Left kidney (tissue), 8 donors: ENCODE measurements at places on chromosomes 7 and 10. TPM values are rescaled to one million over a fixed set of nuclear protein-coding genes. Genes with fewer than 3 reads are reported as not detected.

Gene FBXO24
- 2.6 TPM for polyA plus RNA-seq

Gene CTTNBP2
- 39.3 TPM for polyA plus RNA-seq

Gene NUTM2E
- polyA plus RNA-seq = 0.18 TPM

Gene AMPH
- 20.0 TPM for polyA plus RNA-seq

Gene RAB11FIP2
- 77.7 TPM for polyA plus RNA-seq

Gene ADIRF
- 8.9 TPM for polyA plus RNA-seq

Gene EPHB6
- 18.0 TPM for polyA plus RNA-seq

Gene CYP2C18
- polyA plus RNA-seq = 0.47 TPM

Gene CDHR3
- 15.8 TPM for polyA plus RNA-seq

Gene SRGN
- polyA plus RNA-seq = 10.7 TPM

Gene ANKMY2
- polyA plus RNA-seq = 34.6 TPM

Gene MPP7
- polyA plus RNA-seq = 8.8 TPM

Gene PON1
- 0.33 TPM for polyA plus RNA-seq

Gene ANXA7
- polyA plus RNA-seq = 87.4 TPM

Gene ECHS1
- 128 TPM for polyA plus RNA-seq

Gene C10orf95
- polyA plus RNA-seq = 1.5 TPM

Gene ELN
- polyA plus RNA-seq = 46.4 TPM

Gene ST8SIA6
- polyA plus RNA-seq = 1.7 TPM

Gene NEUROD6
- not detected for polyA plus RNA-seq

Gene IL2RA
- polyA plus RNA-seq = 0.05 TPM

Gene POM121L12
- polyA plus RNA-seq = not detected

Gene CCAR1
- 254 TPM for polyA plus RNA-seq

Gene BET1
- 47.4 TPM for polyA plus RNA-seq

Gene LLCFC1
- polyA plus RNA-seq = 1.5 TPM

Gene KCTD7
- polyA plus RNA-seq = 28.3 TPM

Gene CNPY1
- polyA plus RNA-seq = not detected
